ENCODE measurements at places on chromosomes 11 and 22.

GRCh38 chr22:45009606-45010531 lies at the start of gene PHF21B:
PHF21B (minus strand) TSS chr22:45010005; CDS start chr22:45009549, 456 bp downstream.
- peak; percentile 21 for DNase-seq

GRCh38 chr11:95599959-95600586 lies 189.5 kb downstream of the FAM76B start:
- DNase-seq: no peak

- no peak for DNase-seq
Observed at GRCh38 chr22:27982106-27982505, 63.0 kb upstream of the PITPNB start.

DNA sequence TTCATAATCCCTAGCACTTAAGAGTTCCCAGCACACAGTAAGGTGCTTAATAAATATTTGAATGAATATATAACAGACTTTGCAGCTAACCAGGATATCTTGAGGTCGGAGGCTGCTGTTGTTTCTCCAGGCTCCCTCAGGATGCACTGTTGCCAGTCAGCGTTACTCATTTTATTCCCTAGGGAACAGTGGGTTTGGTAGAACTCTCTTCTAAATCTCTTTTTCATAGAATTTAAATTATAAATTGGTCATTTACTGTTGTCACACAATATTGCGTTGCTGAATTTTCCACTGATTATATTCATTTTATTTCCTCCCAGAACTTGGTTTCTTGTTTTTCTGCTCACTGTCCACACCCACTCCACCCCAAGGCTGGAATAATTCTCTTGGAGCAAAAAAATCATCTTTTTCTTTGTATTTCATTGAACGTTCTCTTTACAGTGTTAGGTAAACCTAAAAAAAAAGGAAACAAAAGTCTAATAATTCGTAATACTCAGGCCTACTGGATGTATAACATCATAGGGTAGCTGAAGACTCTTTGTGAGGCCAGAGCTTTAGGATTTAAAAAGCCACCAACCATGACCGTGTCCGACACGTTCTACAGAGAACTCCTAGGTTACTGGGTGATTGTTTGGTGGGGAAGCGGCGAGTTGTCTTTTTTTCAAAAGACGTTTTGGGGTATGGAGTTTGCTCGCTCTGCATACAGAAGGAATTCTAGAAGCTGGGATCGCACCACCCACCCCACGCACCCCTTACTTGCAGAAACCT lies 766 bp upstream of the CAPRIN1 start:
- DNase-seq: no peak

- DNase-seq: no peak
Observed at GRCh38 chr11:35007277-35007676, 90.9 kb downstream of the PDHX start.

DNA sequence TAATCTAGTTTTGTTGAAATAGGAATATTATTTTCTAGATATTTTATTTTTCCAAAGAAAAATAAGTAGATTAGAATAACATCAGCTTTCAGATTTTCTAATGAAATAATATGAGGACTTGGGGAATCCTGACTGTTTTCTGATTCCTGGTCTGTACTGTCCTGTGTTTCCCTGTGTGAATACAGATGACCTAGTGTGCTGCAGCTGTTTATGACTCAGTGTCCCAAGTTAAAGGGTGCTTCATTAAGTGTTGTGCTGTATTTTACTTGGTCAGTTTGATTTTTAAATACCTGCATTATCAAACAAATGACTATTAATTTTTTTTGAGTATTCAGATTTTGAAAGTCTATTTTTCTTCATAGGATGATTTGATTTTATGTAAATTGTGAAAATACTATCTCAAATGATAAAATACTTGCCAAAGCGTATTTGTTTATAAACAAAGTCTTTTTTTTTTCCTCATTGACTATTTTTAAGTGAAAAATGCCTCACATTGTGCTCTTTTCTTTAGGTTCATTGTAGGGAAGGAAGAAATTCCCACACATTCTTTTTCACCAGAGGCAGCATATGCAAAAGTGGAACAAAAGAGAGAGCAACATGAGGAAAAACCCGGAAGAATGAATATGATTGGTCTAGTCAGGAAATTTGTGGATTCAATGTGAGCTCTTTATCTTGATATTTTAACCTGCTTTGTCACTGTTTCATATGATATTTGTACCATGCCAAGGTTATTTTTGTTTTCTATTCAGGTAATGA lies 264.2 kb downstream of the TMEM135 start:
- no peak for DNase-seq

GRCh38 chr11:109894242-109894641 lies 198.9 kb upstream of the ZC3H12C start:
- no peak for DNase-seq

DNA sequence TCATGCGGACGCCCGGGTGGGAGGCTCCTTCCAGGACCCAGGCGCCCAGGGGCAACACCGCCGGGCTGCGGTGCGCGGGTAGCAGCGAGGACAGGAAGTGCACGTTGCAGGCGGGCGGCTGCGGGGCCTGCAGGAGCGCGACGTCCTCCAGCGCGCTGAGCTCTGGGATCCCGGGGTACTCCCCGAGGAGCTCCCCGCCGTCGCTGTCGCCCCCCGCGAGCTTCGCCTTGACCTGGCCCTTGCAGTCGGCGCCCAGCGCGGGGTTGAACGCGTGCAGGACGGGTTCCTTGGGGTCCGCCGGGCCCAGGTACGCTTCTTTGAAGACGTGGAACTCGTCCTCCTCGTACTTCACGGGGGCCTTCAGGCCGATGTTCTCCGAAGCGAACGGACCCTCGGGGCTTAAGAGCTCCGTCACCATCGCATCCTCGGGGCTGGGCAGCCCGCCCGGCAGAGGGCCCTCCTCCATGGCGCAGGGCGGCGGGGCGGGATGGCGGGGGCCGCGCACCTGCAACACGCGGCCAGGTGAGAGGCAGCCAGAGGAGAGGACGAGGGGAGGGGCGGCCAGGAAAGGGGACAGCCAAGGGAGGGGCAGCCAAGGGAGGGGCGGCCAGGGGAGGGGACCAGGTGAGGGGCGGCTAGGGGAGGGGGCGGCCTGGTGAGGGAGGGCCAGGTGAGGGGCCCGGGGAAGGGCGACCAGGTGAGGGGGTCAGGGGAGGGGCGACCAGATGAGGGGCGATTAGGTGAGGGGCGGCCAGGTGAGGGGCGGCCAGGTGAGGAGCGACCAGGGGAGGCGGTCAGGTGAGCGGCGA lies 921 bp downstream of the TESMIN start:
- no peak for DNase-seq

DNA sequence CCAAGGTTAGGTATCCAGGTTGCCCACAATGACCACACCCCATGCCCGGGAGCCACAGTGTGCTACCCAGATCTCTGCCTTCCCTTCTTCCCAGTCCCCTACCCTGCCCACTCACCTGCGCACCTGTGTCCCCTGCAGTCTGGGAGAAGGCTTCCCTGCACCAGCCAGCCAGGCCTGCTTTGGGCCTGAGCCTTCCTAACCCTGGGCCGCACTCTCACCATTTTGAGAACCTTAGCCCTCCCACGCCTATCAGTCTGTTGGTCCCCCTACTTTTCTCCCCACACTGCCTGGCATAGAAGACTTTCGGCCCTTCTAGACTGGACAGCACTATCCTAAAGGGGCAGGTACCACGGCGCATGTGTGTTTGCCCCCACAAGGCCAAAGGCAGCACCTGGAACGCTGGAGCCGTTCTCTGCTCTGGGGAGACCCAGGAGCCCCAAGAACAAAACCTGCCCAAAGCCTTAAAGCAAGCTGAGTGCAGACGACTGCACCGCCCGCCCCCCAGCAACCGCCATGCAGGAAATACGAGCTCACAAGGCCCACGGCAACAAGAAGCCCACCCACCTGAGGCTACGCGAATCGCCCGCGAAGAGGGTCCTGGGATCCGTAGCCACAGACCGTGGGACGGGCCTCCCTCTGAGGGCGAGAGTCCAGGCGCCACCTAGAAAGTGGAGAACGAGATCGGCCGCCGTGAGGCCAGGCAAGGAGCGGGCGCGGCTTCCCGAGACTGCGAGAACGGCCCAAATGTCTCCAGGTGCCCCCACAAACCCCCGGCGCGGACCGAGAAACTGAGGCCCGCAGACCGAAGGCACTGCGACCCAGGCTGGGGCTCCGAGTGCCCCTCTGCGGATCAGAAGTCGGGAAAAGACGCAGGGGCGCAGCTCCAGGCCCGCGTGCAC lies 546 bp downstream of the GNB1L start:
- DNase-seq: no peak

DNA sequence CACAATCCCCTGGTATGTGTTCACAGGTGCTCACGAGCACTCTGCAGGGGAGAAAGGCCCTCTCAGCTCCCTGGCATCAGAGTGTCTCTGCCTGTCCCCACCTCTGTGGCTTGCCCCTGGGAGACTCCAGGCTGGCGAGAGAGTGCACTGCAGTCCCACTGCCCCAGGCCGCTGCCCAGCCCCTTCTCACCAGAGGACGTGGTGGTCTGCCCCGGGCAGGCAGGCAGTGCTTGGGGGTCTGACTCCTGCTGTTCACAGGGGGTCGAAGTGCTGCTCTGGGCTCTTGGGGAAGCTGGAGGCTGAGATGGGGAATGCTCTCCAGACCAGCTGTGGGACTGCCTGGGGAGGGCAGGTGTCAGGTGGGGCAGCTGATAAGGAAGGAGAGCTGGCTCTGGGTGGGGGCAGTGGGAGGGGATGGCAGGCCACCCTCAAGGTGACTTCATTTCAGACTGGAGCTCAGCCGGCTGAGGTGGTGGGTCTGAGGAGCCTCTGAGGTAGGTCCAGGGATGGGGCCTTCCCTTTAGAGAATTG lies 151.0 kb upstream of the B3GAT1 start:
- DNase-seq: no peak

DNA sequence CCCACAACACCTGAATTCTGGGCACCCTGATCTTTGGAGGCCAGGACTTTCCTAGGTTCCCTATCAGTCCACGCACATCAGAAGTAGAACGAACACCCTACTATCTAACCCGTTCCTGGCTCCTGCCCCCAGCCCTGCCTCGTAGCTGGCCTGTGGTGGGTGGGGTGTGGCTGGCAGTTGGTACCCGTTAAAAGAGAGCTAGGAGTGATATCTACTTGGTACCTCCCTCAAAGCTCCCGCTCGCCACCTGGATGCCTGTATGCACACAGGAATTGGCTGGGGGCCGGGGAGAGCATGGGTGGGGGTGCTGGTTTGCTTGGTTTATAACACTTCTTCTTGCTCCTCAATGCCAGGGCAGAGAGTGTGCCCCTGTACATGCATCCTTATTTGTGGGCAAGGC lies 14.0 kb upstream of the NECTIN1 start:
- no peak for DNase-seq

- no peak for DNase-seq
Observed at GRCh38 chr11:121310908-121311307, 18.3 kb downstream of the SC5D start.

DNA sequence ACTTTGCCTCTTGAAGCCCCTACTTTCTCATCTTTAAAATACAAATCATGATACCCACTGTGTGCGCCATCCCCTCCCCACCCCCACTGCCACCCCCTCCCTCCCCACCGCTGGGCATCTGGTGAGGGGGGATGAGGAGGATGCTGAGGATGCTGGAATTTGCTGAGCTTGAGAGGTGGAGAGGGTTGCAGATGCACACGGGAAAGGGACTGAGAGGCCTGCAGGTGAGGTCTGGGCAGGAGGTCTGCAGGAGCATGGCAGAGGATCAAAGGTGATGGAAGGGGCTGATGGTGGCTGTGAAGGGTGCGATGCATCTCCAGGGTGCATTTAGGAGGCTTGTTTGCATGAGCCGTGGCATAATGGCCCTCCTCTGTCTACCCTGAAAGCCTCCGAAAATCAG lies 7.6 kb upstream of the TBC1D22A start:
- DNase-seq: no peak

DNA sequence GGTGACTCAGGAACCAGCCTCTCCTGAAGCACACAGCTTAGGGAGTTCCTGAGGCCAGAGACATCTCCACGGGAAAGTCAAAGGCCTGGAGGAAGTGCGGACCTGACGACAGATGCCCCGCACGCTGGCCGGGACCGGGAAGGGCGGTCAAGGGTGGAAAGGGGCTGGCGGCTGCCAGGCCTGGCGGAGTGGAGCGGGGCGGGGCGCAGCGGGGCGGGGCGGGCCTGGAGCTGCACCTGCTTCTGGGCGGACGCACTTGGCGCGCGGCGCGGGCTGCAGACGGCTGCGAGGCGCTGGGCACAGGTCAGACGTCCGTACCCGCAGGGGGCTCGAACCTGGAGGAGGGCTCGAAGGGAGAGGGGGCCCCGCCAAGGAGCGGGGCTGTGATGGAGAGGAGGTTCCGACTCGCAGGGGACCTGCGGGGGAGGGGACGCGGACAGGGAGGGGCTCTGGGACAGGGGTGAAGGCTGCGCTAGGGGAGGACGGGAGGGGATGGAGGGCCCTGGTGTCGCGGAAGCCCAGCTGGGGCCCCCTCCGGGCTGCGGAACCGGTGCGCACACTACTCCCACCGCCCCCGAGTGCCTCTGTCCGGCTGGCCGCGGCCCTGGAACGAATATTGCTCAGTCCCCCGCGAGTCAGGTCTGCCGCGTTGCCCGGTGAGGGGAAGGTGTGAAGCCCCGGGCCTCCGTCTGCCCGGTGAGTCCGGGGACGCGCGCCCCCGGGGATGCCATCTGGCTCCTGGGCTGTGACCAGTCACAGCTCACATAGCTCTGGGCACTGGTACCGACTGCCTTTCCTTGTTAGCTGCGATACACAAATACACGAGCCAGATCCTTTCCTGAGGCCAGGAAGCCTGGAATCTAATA lies at the start of gene TMEM45B:
Gene TMEM45B (plus strand): TSS at position 253 of the 866 bp plus-strand sequence. CDS start 36,635 bp downstream, outside the sequence.
- DNase-seq: no peak

DNA sequence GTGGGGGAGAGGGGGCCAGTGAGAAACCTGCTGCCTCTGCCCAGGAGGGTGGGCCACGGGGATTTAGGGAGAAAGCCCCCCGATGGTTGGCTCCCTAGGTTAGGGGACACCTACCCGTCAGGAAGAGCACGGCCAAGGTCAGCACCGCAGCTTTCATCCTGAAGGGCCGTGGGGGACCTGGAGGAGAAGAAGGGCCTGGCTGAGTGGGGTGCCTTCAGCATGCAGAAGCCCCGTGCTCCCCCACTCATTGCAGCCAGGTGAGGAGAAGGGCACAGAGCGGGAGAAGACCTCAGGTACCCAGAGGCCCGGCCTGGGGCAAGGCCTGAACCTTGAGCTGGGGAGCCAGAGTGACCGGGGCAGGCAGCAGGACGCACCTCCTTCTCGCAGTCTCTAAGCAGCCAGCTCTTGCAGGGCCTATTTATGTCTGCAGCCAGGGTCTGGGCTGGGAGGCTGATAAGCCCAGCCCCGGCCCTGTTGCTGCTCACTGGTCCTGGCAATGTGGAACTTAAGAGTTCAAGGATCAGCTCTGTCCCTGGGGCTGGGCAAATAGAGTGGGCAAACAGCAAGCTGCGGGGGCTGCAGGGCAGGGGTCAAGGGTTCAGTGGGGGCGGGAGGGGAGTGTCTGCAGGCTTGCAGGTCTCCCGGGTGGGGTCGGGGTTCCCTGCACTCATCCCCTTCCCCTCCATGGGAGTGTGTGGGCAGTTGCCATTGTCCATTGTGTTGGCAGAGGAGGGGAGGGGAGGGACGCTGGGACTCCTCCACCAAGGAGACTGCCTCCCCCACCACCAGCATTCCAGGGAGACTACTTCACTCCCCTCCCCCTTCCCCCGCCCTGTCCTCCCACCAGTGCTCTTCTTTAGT lies at the start of gene APOA1:
Gene APOA1 (minus strand): TSS at position 392 of the 861 bp plus-strand sequence. CDS start 235 bp downstream, at position 157.
- DNase-seq: no peak

GRCh38 chr11:82969811-82970210 lies 68.3 kb downstream of the DDIAS start:
- DNase-seq: no peak

Data from stimulated activated CD8-positive, alpha-beta memory T cell treated with anti-CD3 and anti-CD28 coated beads, Interleukin-15, amount 100 ng/mL, for 24 hours (primary cell).